ENCODE measurements at places on chromosomes 3 and 15.

DNA sequence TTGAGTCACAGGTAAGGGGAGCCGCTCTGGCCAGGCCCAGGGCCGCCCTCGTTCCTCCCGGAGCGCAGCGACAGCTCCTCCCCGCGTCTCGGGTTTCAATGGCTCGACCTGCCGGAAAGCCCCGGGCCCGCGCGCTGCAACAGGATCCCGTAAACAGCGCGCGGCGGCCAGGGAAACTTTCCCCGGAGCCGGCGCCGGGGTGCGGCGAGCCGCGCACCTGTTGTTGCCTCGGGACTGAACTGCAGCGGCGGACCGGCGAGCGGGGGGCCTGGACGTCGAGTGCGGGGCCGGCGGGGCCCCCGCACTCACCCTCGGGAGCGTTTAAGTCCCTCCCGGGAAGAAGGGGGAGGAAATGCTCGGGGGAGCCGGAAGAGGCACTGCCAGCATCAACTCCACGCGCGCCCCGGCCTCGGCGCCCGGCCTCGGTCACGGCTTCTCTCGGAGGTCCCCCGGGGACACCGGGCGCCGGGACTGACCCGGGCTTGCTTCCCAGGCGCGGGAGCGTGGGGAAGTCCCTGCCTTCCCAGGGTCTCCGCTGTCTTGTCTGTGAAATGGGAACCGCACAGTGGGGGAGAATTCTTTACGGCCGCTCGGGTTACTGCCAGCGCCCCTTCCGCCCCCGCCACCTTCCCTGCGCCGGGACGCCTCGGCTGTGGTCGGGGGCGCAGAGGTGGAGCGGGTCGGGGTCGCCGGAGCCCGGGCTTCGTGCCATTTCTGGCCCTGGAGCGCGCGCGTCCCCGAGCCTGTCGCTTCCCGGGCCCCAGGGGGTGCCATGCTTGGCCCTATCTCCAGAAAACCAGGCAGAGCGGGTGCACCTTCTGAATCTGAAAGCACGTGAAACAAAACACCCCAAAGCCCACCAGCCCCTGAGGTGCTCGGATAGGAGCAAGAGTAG is 7.5 kb upstream of the PGPEP1L start:
- peak; percentile 48 for DNase-seq

GRCh38 chr3:194987571-194988494 is 283.1 kb downstream of the XXYLT1 start:
- DNase-seq: no peak

GRCh38 chr3:158249183-158249582 is 139.3 kb downstream of the RSRC1 start:
- DNase-seq: no peak

GRCh38 chr3:57283334-57283733 is 9.2 kb downstream of the ASB14 start:
- DNase-seq: no peak

DNA sequence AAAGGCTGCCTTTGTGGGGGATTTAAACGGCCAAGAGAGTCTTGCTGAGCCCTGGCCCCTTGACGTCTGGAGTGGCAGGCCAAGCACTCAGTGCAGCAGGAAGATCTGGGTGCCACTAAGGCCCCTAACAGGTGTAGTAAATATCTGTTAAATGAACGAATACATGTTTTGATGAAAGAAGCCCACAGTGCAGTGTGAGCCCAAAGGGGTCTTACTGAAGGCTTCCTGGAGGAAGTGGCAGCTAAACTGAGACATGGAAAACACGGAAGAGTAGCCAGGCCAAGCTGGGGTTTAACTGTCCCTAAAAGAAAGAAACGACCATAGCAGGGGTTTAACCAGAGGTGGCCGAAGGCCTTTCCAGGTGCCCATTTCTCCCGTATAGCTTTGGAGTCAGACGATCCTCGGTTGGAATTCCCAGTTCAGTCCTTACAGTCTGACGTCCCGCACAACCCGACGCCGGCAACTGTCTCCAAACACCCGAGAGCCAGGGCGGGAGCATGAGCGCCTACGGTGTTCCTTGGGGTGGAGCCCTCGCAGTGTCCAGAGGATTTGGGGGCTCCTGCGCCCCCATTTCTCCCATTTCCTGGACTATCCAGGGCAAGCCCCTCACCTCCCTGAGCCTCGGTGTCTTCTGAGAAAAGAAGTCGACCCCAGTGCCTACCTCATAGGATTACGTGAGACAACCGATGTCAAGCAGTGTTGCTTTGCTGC is 910 bp upstream of the ABHD6 start:
- DNase-seq: no peak

GRCh38 chr15:50190723-50191122 is 8.7 kb downstream of the SLC27A2 start:
- no peak for DNase-seq

- no peak for DNase-seq
Observed at GRCh38 chr15:98730860-98731711, 82.7 kb downstream of the IGF1R start.

GRCh38 chr15:63877713-63878271 is 44.0 kb upstream of the HERC1 start:
- no peak for DNase-seq

GRCh38 chr15:65434201-65434600 is 11.5 kb upstream of the IGDCC4 start:
- DNase-seq: no peak

- no peak for DNase-seq
Observed at GRCh38 chr15:63933522-63933921, 99.8 kb upstream of the HERC1 start.

DNA sequence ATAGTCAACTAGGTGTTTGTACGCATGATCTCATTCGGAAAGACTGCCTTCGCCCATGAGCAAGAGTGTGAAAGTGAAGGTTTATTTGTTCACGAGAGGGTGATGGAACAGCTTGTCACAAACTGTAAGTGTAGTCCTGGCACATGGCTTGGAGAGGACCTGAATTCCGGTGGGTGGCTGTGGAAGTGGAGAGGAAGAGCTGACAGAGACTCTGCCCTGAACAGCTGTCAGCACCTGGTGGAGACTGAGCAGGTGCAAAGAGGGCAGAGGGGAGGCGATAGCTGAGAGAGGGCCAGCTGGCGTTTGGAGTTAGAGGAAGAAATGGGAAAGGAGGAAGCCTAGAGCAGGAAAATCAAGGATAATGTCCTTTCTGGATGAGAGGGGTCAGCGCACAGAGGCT is 155.7 kb downstream of the EEFSEC start:
- DNase-seq: no peak

DNA sequence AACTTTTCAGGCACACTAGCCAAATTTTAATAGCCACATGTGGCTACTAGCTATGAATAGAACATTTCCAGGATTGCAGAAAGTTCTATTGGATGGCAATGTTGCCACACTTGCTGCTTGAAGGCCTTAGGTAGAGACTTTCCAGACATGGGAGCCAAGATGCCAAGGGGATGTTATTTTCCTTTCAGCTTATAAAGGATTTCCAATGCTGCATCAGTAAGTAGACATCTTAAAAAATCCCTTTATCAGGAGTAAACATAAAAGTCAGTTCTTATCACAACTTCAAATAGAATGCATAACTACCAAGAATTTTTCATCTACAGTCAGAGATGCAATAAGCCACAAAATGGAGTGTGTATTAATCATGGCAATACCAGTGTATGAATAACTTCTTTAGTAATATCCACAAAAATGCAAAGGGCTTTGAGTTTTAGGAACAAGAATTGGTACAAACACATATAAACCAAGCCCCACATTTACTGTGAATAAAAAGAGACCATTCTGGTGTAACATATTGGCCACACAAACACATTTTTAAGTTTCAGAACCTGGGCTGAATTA is 457.1 kb upstream of the ADAMTS9 start:
- DNase-seq: no peak

GRCh38 chr15:81113861-81114291 is 20.2 kb upstream of the CFAP161 start:
- DNase-seq: no peak

DNA sequence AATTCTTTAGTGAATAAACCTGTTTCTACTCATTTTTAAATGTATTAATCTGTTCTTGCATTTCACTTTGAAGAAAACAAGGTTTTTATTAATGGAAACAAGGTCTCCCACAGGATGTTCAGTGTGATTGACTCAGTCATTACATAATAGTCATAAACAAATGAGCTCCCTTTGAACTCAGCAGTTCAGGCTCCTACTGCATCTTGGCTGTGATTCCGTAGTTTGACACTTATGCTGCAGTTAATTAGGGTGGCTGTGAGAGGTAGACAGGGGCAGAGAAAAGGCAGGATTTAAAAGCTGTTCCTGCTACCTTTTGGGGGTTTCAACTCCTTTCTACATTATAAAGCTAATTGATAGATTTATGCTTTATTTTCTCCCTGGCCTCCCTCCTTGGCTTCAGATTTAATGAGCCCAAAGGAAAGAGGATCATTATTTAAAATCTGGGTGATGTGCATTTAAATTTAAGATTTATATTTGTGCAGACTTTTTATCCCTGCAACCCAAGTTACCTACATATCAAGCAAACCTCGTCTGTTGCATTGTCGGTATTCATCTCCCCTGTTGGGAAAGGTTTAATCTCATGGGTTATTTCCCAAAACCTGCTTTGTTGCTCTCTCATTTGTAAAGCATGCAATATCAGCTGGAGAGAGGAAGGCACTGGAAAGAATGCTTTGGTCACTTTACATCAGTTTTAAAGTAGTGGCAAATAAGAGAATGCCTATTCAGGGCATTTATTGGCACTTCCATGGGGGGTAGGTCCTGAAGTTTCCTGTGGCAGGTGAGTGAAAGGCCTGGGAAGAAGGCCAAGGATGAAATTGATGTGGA is 345.0 kb upstream of the NR2E3 start:
- no peak for DNase-seq

- DNase-seq: no peak
Observed at GRCh38 chr3:147705651-147706051, 296.5 kb downstream of the ZIC1 start.

GRCh38 chr15:95639208-95639607 is 691.3 kb upstream of the NR2F2 start:
- DNase-seq: no peak

DNA sequence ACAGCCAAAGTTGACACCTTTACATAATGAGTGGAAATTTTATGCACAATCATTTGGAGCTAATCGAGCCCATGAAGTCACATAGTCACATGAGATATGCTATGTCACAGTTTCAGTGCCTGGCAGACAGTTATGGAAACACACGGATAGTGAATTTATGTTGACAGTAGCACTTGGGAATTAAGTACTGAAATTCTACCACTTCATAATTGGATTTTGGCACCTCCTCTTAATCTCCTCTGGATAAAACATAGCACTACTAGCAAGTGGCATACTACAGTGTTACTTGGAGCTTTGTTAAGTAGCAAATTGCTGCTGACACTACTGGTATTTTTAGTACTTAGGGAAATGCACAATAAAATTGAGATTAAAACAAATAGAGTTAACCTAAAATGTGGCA is 1679.4 kb downstream of the OTOL1 start:
- no peak for DNase-seq

- no peak for DNase-seq
Observed at GRCh38 chr3:171777596-171777995, 32.7 kb downstream of the PLD1 start.

DNA sequence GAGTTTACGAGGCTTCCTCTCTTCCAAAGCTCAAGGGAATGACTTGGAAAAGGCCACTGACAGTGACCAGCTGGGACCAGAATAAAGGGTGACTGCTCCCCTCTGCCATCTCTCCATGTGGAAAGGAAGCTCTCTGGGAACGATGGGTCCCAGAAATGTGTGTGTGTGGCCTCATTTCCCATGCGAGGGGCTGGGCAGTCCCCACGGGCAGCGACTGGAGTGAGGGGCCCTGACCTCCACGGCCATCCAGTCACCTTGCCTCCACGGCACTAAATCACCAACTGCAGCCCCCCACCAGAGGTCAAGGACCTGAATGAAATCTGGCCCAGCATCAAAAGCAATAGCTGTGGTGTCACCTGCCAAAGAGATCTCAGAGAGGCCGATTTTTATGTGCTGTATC is 29.6 kb downstream of the RGMA start:
- no peak for DNase-seq

DNA sequence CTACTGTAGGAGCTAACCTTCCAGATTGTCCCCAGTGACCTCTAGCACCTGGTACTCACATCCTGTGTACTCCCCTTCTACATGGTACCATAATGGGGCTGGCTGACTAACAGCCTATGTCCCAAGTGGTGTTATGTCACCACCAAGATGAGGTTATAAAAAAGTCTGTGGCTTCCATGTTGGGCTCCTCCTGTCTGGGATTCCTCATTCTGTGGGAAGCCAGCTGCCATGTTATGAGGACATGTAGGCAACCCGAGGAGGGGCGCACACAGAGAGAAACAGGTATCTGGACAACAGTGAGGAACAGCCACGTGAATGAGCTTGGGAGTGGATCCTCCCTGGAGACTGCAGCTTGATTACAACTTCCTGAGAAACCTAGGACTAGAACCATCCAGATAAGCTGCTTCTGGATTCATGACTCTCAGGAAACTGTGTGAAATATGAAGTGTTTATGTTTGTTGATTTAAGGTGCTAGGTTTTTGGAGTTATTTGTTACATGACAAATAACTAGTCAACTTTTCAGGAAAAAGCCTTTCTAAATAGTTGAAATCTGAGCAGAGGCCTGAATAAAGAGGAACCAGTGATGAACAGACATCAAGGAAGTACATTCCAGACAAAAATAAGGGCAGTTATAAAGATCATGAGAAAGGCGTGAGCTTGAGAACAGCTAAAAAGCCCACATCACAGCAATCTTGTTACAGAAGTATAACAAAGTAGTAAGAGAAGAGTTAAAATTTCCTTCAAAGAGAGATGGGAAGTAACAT is 21.7 kb downstream of the GOLIM4 start:
- DNase-seq: no peak

DNA sequence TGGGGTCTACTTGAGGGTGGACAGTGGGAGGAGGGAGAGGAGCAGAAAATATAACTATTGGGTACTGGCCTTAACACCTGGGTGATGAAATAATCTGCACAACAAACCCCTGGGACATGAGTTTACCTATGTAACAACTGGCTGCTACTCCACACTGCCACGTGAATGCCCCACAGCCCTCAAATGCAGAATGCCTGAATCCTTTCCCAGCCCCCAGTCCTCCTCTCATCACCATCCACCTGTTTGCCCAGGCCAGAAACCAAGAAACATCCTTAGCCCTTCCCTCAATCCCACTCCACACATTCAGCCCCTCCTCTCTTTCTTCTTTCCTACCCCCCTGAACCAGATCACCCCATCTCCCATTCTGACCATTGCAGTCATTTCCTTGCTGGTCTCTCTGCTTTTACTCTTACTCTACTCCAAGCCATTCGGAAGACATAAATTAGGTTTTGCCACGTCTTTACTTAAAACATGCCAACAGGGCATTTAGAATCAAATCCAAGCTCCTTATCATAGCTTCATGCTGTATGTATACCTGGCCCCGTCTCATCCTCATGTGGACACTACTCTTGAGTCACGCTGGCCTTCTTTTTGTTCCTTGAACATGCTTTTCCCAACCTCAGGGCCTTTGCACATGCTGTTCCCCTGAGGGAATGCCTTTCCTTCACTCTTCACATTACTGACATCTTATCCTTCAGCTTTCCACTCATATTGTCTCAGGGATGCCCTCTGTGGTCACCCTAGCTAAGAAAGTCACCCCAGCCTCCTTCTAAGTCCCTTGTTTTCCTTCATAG is 137.5 kb upstream of the ABHD17C start:
- DNase-seq: no peak

Measured in stimulated activated CD4-positive, alpha-beta T cell treated with anti-CD3 and anti-CD28 coated beads, Interleukin-2, amount 100 ng/mL, for 48 hours (primary cell).